HFFc6 (cell line): ENCODE measurements at places on chromosomes 5 and 9. TPM values are rescaled to one million over a fixed set of nuclear protein-coding genes. Genes with fewer than 3 reads are reported as not detected.

The C9 gene
- total RNA-seq, result 0.18 TPM in 1 of 2 replicates, not detected in the other

The ANXA2R gene
- 0.50 and 1.1 TPM in 2 replicates for total RNA-seq

The MEF2C gene
- 4.8 to 9.0 TPM (median 5.0 TPM) in 3 replicates for total RNA-seq

The SPTAN1 gene
- 350 to 387 TPM (median 368 TPM) in 3 replicates for total RNA-seq

The C9orf153 gene
- total RNA-seq, result 0.12 TPM in 1 of 3 replicates, not detected in the others

- DNase-seq, result no peak
- peak overlapping the region; percentile 32; the same call in 1 of the 2 replicates for H3K27ac ChIP-seq
- peak overlapping the region; percentile 41 for H3K4me3 ChIP-seq
- peaks cover 64% of the 10 kb centered on the region for H3K4me1 ChIP-seq
- peaks cover 24% of the 10 kb centered on the region for H3K36me3 ChIP-seq
Measured at GRCh38 chr5:9455826-9456434, 89.9 kb downstream of the SEMA5A start.

DNA sequence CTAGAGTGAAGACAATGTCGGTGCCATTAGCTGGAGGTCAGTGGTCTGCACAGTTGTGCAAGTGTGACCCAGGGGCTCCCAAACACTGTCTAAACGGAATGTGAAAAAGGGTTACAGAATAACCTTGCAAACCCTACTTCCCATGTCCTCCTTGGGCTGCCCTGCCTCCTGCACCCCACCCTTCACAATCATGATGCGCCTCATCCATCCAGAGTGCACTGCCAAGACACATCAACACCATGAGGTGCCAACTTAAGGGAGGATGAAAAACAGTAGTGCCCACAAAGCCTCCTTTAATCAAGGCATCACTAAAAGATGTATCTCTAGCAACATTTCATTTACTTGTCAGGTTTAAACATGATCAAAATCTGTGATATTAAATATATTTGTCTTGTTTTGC, 87.1 kb downstream of the SETX start:
- no peak overlapping the region for H3K27ac ChIP-seq
- no peak for DNase-seq
- peaks cover 6% of the 10 kb centered on the region; the same call in 1 of the 2 replicates for H3K4me1 ChIP-seq
- H3K36me3 ChIP-seq, result peaks cover 5% of the 10 kb centered on the region
- no peak overlapping the region for H3K4me3 ChIP-seq

DNA sequence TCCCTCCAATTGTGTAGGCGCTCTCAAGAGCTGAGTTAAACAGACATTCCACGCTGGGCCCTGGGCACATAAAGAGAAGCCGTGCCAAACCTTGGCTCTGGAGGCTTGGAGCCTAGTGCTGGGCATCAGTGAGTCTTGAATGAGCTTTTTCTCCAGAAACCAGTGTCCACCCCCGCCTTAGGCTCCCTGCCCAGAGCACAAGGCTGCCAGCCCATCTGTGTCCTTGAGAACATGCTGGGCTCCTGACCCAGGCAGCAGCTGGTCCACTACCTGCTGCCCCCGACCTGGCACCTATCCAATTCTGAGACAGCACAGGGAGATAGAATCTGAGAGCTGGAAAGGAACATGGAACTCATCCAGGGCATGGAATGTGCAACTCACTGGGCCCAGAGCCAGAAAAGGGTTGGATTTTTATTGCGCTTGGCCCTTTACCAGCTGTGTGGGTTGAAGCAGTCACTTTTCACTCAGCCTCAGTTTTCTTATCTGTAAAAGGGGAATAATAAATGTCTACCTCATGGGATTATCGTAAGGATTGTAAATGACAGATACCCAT, 92.4 kb upstream of the CPLX2 start:
- no peak overlapping the region for H3K27ac ChIP-seq
- no peak for DNase-seq
- peaks cover 7% of the 10 kb centered on the region for H3K27me3 ChIP-seq
- no peaks in the 10 kb centered on the region for H3K36me3 ChIP-seq

DNA sequence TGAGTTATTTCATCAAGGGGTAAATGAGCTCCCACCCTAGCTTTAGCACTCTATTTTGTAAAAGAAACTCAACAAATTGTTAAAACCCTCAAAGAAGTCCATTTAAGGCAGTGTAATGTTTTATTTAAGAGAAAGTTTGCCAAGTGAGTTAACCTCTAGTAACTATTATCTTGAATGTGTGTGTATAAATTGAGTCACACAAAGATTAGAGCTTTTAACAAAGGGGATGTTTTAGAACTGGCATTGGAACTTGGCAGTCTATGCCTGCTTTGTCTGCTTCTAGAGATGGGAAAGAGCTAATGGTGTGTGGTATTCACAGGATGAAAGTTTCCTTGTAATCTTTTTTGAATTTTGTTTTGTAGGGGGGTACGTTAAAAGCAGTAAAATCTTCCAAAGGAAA, 33.2 kb downstream of the KDM3B start:
- no peaks in the 10 kb centered on the region for H3K4me1 ChIP-seq
- H3K4me3 ChIP-seq, result no peak overlapping the region
- H3K27ac ChIP-seq, result no peak overlapping the region
- no peaks in the 10 kb centered on the region for H3K27me3 ChIP-seq
- DNase-seq, result no peak
- H3K36me3 ChIP-seq, result peaks cover 23% of the 10 kb centered on the region

DNA sequence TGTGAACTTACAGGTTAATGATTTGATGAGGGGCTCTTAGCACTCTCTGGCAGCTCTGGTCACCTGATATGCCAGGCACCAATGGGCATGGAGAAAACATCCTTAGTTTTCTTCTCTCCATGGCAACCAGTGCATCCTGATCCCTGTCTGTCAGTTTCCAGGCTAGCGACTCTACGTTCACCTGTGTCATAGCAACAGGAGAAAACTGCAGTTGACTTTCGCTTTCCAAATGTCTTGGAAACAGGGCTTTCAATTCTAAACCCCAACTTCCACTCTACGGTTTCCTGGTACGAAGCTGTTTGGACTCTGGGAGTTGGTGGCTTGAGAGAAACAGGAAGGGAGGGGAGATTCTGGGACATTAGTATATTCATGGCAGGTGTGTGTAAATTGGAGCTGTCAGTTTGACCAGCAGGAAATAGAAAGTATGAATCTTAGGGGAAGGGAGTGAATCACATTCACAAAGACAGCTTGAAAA, 74.4 kb downstream of the SLC28A3 start:
- no peak overlapping the region for H3K27ac ChIP-seq
- peaks cover 6% of the 10 kb centered on the region for H3K27me3 ChIP-seq
